ENCODE measurements at places on chromosomes 16 and 17.

- no peak for DNase-seq
Observed at GRCh38 chr16:3143189-3143588, 8.4 kb downstream of the ZNF213 start.

DNA sequence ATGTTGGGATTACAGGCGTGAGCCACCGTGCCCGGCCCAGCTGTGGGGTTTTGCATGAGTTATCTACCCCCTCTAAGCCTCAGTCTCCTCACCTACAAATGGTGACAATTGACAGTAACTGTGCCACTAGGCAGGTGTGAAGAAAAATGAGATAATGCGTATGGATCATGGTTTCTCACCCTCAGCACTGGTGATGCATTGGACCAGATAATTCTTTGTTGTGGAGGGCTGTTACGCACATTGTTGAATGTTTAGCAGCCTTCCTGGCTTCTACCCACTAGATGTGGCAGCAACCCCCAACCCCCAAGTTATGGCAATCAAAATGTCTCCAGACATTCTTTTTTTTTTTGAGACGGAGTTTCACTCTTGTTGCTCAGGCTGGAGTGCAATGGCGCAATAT, 9.0 kb upstream of the HAPSTR1 start:
- DNase-seq: no peak

DNA sequence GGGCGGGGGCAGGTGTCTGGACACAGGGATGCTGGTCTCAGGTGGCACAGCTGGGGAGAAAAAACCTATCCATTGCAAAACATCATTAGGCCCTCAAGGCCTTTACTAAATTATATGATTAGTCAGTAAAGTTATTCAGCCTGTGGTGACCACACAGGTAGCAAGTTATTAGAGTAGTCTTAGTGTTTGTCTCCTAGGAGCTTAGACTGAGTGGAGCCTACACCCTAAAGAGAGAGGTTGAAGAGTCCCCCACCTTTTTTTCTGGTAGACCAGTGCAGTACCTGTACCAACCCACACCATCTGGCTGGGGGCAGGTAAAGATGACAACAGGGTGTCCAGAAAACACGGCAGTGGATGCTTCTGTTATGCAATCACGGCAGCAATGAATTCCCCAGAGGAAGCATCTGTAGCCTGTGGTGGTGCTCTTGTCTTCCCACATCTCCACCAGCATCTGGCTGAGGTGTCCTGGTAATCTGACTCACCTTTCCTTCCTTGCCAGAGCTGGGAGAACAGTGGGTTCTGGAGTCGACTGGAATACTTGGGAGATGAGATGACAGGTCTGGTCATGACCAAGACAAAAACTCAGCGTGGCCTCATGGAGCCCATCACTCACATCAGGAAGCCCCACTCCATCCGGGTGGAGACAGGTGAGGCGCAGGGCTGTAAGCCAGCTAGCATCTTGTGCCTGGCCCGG, 11.0 kb downstream of the MYCBPAP start:
- no peak for DNase-seq

DNA sequence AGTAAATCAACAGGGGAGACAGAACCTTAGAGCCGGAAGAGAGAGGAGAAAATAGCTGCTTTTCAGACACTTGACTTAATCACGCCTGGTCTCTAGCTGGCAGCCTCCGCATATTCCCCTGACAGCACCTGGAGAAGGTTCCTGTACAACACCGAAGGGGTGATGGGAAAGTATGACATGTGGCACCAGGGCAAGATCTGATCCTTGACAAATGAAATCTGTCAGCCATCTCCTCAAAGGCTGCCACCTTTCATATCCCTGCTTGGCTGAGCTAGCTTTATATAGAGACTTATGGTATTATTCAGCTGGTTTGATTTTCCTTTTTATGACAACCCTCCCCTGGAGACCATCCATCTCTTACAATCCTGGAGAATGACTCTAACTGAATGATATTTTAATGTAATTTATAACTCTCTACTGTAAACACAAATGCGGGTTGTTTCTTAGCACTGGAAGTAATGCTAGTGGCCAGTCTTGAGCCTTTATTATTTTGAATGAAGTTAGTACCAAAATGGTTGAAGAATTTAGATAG, 1205.3 kb upstream of the CDH8 start:
- DNase-seq: no peak

- no peak for DNase-seq
Observed at GRCh38 chr16:79283578-79283977, 317.0 kb downstream of the MAF start.

DNA sequence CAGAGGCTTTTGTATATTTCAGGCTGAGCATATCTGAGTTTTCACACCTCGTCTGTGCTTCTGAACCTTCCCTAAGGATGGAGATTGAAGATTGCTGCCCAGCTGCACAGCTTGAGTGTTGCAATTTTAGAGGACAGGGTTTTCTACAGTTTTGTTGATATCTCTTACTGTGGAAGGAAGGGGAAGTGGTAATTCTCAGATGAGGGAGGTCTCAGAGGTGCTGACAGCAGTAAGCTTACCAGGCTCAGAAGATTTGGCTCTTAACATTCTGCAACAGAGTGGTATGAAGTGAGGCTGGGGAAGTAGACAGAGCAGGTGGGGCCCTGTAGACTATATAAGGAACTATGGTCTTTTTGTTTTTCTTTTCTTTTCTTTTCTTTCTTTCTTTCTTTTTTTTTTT, 45.8 kb upstream of the ARHGAP17 start:
- DNase-seq: no peak

- DNase-seq: no peak
Observed at GRCh38 chr16:88475037-88475436, 22.0 kb downstream of the ZFPM1 start.

GRCh38 chr16:31167315-31167714, 12.6 kb upstream of the FUS start:
- DNase-seq: no peak

DNA sequence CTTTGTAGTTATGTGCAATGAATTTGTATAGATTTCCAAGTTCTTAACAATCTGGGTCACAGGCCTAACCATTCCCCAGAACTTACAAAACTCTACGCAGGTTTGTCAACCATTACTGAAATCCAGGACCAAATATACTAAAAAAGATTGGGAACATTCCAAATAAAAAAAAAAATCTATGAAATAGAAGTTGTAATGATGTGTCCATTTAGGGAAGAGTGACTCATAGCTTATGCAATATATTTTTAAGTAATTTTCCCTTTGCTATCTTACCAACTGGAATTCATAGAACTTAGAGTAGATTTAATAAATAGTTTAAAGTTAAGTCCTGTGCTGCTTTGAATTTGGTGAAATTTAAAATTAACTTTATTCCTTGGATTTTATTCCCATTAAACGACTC, 393.2 kb downstream of the PMP22 start:
- DNase-seq: no peak

GRCh38 chr16:10964039-10964890, 19.9 kb downstream of the CLEC16A start:
- DNase-seq: peak; percentile 94

GRCh38 chr16:56321571-56321970, 103.8 kb downstream of the AMFR start:
- no peak for DNase-seq

GRCh38 chr17:6498356-6498755, 54.1 kb downstream of the PIMREG start:
- peak; percentile 23 for DNase-seq

- DNase-seq: no peak
Observed at GRCh38 chr16:71626858-71627213, 852 bp downstream of the MARVELD3 start.

GRCh38 chr17:78643326-78643725, 66.1 kb upstream of the DNAH17 start:
- DNase-seq: no peak

- no peak for DNase-seq
Observed at GRCh38 chr16:88045820-88046303, 94.6 kb downstream of the BANP start.

DNA sequence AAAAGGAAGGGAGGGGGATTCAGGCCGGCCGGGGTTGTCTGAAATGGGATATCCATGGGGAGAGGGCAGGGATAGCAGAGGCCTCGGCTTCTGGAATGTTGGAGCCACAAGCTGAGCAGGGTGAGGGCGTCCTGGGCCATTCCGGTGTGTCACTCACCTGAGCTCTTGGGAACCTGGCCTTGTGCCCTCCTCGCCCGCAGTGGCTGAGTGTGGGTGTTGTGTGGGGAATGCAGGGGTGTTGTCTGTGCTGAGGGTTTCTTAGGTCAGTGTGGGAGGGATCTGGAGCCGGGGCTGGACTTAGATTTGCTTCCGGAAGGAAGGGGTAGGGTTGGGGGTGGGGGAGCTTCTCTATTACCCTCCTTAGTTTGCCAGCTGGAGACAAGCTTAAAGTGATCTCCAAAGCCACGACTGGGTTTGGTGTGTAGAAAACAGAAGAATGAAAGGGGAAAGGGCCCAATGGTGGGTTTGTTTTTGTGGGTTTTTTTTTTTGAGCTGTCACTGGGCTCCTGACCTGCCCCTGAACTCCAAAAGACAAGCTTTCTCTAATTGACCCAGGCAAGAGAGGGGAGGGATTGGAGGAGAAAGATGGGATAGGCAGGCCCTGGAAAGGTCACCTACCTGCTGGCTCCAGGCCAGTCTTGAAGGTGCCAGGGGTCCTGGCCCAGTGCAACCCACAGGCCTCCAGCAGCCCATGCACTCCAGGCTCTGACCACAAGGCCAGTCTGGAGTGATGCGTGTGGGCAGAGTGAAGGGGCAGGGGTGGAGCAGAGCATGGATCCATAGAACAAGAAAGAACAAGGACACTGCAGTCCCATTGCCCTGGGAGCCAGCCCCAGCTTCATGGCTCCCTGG, at the start of gene SULT1A2:
Gene SULT1A2 (minus strand): TSS at position 211 of the 852 bp plus-strand sequence. CDS start 1,120 bp downstream, outside the sequence.
- DNase-seq: no peak

DNA sequence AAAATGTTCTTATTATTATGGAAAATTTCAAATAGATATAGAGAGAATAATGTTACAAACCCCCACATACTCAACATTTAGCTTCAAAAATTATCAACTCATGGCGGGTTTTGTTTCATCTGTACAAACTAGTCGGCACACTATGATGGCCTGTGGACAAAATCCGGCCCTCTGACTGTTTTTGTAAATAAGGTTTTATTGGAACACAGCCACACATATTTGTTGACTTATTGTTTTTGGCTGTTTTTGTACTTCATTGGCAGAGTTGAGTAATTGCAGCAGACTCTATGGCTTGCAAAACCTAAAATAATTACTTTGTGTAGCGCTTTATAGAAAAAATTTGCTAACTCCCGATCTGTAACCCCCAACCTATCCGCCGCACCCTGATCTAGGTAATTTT, 41.4 kb upstream of the CLEC18A start:
- no peak for DNase-seq

DNA sequence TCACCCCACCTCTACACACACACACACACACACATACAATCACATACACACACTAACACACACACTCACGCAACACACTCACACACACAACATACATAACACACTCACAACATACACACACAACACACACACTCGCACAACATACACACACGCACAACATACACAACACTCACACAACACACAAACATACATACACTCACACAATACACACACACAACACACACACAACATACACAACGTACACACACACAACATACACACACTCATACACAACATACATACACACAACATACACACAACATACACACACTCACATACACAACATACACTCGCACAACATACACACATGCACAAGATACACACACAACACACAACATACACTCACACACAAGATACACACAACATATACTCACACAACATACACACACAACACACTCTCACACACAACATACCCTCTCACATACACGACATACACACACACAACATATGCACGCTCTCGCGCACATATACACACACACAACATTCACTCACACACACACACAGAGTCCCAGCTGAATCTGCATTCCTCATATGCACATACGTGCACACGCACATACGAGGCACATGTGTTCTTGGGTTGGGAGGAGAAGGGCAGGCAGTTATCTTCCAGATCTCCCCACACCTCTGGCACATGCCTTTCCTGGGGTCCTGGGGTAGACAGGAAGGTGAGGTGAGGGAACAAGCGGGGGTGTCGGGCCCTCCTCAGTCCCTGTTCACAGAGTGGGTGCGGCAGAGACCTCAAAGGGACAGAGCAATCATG, 1.1 kb downstream of the ASGR2 start:
- no peak for DNase-seq

DNA sequence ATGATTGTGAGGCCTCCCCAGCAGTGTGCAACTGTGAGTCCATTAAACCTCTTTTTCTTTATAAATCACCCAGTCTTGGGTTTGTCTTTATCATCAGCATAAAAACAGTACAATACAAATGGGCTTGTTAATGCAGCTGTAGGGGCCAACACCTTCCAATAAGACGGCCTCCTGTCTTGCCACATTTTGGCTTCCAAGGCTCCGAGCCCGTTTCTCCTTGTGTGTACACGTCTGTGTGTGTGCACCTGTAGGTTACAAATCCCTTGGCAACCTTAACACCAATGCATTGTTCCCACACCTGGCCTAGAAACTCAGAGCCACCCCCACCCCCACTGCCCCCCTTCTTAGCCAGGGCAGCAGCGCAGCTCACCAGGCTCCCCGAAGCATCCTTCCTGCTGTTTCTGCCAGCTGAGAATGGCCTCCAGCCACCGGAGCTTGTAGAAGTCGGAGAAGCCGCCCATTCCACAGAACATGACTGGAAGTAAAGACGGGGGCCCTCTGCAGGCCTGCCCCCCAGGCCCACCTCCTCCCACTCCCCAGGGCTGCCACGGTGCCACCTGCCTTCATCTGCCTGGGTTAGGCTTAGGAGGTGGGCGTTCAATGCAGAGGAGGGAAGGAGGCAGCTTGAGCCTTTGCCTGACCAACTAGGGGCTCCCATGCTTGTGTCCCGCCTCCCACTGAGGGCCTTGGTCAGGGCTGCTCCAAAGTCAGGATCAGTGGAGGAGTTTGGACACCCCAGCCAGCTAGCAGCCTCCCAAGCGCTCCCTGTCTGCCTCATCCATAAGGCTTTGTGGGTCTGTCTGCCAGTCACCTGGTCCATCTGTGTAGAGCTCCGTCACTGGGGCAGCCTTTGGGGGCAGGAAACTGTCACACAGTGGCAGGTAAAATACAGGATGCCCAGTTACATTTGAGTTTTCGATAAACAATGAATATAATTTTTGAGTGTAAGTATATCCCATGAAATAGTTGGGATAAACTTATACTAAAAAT, 10.6 kb downstream of the C16orf89 start:
- no peak for DNase-seq

- DNase-seq: no peak
Observed at GRCh38 chr16:76226481-76226880, 50.7 kb upstream of the CNTNAP4 start.

- DNase-seq: no peak
Observed at GRCh38 chr16:4783951-4784336, 4.2 kb downstream of the SEPTIN12 start.

GRCh38 chr16:1512774-1513173, 19.6 kb downstream of the TELO2 start:
- DNase-seq: no peak

Data from activated CD8-positive, alpha-beta memory T cell treated with anti-CD3 and anti-CD28 coated beads, Interleukin-2, amount 50 U/mL, for 48 hours (primary cell).